Hematopoietic multipotent progenitor cell treated with erythropoietin and hydrocortisone succinate and interleukin-3 and kit ligand, for 15 days (in vitro differentiated cells): ENCODE measurements at places on chromosomes 2 and 18.

DNA sequence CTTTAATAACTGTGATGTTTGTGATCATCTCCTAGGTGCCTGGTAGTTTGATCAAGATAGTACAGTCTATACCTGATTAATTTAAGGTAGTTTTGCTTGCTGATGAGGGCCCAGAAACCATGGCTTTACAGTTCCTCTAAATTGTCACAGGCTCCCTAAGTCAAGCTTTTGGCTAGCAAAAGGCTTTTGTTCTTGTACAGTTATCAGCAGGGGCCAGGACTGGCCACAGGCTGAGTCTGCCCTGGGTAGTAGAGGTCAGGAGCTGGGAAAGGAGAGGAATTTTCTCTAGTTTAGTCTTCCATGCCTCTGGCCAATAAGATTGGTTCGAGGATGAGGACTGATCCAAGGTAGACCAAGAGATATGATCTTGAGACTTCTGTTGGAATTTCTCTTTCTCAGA is 3.6 kb upstream of the BOD1L2 start:
- no peak for DNase-seq

DNA sequence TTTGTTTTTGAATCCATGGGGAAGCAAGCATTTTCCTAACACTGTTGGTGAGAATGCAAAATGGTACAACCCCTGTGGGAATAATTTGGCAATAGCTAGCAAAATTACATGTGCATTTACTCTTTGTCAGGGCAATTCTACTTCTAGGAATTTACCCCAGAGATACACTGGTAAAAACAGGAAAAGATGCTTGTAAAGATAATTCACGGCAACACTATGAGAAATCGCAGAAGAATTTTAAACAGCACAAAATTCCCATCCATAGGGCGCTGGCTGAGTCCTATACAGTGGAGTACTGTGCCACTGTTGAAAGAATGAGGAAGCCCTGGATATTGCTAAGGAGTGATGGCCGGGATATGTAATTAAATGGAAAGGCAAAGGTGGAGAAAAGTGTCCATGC is 75.8 kb downstream of the DGKD start:
- no peak for DNase-seq

- DNase-seq = no peak
Observed at GRCh38 chr2:238971318-238972145, 123.6 kb downstream of the TWIST2 start.

DNA sequence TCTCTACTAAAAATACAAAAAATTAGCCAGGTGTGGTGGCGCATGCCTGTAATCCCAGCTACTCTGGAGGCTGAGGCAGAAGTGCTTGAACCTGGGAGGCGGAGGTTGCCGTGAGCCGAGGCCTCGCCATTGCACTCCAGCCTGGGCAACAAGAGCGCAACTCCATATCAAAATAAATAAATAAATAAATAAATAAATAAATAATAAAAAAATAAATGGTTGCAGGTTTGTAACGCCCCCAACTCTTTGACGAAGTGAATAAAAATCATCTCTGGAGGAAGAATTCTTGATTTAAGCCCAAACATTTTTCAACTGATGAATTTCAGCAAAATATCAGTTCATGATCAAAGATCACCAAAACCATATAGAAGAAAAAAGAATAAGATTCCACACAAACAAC is 13.3 kb upstream of the CNRIP1 start:
- no peak for DNase-seq

DNA sequence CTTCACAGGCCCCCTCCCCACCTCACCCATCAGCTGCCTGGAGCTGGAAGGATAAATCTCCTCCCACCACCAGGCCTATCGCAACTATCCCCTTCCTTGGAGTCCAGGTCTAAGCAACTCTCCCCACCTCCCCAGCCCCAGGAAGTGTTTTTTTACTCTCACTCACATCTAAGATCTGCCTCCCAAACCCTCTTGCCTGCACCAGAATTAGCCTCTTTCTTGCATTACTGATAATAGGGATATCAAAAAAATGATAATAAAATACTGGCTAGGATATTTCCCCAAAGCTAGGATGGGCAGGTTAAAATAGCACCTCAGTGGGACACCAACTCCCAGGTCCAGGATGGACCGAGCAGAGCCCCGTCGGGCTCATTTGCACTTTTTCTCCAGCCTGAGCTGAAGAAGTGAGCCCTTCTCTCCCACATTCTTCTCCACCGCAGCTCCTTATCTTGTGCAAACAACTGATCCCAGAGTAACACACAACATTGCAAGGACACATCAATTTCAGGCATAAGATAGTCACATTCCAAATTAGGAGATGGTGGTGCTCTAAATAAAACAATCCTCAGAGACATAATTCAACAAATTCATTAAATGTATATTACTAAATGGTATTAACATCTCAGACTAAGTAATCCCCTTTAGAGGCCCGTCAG is 17.7 kb upstream of the CIB4 start:
- DNase-seq = no peak

- no peak for DNase-seq
Observed at GRCh38 chr2:236548179-236548921, 21.3 kb upstream of the ACKR3 start.

DNA sequence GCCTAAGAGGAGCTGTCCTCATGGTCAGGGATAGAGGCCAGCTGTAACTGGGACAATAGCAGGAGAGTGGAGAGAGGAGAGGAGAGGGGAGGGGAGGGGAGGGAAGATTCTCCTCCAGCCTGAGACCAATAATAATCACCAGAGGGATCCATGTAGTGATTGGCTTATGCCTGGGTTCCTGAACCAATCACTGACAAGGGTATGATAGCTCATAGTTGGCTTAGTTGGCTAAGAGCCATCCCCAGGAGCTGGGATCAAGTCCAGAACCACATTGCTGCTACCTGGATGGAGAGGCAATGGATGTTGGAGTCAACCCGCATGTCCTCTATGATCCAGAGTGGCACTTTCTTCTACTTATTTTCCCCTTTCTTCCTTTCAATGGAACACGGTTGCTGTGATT is 7.7 kb upstream of the ST8SIA5 start:
- no peak for DNase-seq
